ENCODE measurements at places on chromosomes 11 and 22.
A peak's percentile ranks its signal among the peaks of the same experiment; 100 is the strongest.

DNA sequence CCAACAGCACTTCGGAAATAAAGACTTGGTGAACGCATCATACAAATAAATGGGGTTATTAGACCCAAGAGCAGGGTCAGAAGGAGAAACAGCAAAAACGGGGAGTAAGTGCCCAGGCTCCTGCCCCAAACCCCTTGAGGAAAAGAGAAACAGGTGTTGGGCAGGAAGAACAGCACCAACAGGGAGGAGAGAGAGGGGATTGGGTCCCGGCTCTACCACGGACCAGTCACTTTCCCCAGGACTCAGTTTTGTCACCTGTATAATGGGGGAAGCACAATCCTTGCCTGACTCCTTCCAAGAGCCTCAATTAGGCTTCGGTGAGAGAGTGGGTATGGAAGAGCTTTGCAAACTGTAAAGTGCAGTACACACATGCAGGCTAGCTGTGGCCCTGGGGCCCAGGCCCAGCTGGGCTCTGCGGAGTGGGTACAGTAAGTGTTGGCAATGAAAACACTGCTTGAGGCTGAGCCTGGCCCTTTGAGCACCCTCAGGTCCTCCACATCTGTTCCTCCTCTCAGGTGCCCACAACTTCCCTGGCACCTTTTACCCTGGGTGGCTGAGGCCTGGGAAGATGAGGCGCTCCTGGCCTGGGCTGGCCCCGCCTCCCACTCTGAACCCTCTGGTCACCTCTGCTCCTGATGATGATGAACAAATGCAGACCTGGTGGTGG is 8.9 kb downstream of the SLC29A2 start:
- DNase-seq: peak; percentile 39

DNA sequence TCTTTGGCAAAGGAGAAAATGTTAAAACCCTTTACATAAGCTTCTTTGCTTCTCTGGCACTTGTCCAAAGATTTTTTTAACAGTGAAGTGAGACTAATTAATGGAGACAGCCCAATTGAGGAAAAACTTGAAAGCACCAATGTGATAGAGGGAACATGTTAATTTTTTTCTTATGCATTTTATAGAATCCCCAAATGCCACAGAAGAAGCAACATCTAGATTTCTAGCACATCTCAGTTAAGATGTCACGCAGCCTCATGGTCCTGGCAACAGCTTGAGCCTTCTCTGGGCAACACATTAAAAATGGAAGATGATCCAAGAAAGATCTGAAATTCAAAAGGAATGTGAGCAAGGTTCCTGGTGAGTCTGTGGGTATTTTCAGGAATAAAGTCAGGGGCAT is 48.5 kb downstream of the PACSIN2 start:
- no peak for DNase-seq

DNA sequence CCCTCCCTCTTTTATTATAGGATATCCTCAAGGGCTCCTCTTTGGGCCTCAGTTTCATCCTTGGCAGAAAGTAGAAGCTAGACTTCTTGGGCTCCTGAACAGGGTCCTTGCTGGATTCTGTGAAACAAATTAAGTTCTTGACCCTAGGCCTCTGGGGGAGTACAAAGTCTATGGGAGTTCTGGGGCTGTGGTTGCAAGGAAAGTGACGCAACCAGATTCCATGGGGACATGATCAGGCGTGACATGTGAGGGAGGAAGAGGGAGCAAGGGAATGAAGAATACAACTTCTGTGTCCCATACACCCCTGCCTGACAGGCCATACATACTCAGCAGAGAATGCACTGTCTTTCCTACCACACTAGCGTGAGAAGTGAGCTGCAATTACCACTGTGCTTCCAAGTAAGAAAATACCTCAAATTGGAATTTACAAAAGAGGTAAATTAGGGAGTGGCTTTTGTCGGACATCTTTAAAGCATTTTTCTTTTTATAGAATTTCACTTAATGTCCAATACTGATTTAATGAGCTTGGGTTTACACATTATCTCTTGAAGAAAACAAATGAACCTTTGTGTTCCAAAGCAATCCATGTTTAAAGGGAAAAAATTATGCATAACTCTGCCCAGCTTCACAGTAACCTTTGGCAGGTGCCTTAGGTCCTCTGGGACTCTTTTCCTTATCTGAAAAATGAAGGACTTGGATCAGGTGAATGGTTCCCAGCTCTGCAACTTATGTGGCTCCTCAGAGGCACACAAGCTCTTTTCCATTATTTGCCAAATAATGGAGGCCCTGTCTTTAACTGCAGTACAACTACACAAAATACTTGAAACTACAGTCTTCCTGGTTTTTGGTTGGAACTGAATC is 38.9 kb downstream of the LIMK2 start:
- DNase-seq: no peak

- DNase-seq: no peak
These were observed 8.0 kb upstream of the FERMT3 start for GRCh38 chr11:64198511-64198910.

DNA sequence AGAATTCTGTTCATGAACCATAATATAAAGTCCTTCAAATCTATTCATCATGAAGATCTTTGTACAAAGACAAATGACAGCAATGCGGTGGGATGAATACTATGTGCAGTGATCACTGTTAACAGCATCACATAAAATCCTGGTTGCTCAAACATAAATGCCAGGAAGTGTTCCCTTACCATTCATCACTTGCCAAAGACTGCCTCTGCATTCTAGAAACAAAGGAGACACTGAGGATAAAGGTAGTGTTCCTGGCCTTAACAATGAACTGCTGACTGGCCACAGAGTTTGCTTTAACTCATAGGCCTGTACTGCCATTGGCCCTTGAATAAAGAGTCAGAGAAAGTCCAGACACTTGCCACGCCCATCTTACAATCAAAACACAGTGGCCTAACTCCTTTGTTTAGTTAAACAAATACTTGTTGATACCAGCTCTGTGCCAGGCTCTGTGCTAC is 29.5 kb downstream of the C2CD3 start:
- DNase-seq: no peak

- DNase-seq: no peak
These were observed at the start of gene NEFH for GRCh38 chr22:29479417-29480261. Gene NEFH, plus strand, starts transcription at chr22:29480218. Its CDS starts 45 bp downstream, at chr22:29480263.

- DNase-seq: no peak
These were observed 41.8 kb upstream of the PRR5 start for GRCh38 chr22:44660051-44660830.

- DNase-seq: no peak
These were observed 68.6 kb downstream of the SYT9 start for GRCh38 chr11:7320306-7320705.

DNA sequence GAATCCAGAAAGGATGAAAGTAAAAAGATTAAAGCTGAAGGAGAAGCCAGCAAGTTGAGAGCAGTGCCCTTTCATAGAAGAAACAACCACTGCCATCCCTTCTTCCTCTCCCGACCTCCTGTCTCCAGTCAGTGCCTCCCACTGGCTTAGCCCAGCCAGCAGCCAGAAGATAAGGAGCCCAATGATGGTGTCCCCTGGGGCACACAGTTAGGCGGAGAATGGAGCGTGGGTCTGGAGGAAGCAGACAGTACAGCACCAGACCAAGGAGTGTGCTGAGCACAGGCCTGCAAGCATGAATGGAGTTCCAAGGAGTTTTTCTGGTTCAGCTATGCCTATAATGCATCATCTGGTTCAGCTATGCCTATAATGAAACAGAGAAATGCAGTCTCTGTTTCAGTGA is 54.3 kb upstream of the TNRC6B start:
- DNase-seq: no peak

GRCh38 chr22:20588843-20589581 is 81.6 kb downstream of the MED15 start:
- no peak for DNase-seq

DNA sequence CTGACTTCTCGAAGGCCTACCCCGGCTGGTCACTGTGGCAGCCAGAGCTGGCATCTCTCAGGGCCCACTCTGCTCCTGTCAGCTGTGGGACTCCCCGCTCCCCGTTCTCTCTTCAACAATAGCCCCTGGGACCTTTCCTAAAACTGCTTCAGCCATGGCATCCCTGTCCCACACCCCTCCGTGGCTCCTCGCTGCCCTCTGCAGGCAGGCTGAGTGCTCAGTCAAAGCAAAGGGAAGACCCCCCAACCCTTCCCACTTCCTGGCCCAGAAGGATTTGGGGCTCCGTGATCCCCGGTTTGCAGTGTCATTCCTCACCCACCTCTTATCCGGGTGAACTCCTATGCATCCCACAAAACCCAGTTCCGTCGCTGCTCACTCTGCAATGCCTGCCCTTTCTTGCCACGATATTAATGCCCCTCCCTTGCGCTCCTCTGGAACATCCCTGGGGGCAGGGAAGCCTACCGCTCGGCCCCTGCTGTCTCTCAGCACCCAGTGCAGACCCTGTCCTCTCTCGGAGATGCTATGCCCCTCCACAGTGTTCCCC is 1.6 kb upstream of the TH start:
- DNase-seq: no peak

GRCh38 chr11:33860926-33861325 is 30.9 kb downstream of the LMO2 start:
- DNase-seq: no peak

- DNase-seq: peak; percentile 29
These were observed 13.4 kb downstream of the DERL3 start for GRCh38 chr22:23825246-23825905.

DNA sequence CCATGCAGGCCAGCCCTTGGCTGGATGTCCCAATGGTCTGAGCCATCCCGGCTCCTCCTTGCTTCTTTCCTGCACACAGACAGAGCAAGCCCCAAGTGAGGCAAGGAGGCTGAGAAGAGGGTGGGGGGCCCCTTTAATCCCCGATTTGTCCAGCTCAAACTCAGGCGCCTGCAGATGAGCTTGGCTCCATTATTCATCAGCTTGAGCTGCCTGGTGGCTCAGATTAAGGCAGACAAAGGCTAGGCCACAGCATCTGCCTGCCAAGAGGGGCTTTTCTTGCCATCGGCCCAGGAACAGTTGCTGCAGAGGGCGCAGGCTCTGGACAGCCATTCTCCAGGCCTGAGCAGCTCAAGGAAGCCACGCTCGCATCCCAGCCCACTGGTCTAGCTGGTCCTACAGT is 35.4 kb downstream of the LMO1 start:
- DNase-seq: peak; percentile 45

DNA sequence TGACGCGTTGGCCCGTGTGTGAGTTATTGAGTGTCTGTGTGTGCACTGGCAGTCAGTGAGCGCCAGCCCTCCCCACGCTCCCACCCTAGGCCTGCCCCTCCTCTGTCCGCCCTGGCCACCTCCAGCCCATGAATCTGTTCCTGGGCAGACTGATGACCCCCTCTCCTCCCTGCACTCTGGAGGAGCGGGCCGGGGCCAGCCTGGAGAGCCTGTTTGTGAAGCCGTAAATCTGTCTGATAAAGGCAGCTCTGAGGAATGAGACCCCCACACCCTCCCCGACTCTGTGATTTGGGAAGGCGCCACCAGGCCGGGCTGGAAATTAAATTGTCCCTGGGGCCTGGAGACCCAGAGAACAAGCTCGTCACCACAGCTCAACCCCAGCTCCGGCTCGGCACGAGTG is 8.6 kb downstream of the TSSC4 start:
- DNase-seq: no peak

GRCh38 chr11:70460964-70461363 is 62.6 kb downstream of the CTTN start:
- DNase-seq: no peak

GRCh38 chr11:112477581-112478317 is 217.1 kb upstream of the PLET1 start:
- no peak for DNase-seq

GRCh38 chr11:17256512-17256911 is 20.0 kb upstream of the NUCB2 start:
- no peak for DNase-seq

- DNase-seq: peak; percentile 89
These were observed 700 bp upstream of the DEPDC5 start for GRCh38 chr22:31753005-31753633.

GRCh38 chr11:76835036-76835435 is 25.7 kb upstream of the ACER3 start:
- no peak for DNase-seq

GRCh38 chr11:124194293-124195188 is 11.4 kb downstream of the OR10D3 start:
- no peak for DNase-seq

- DNase-seq: no peak
These were observed 176.1 kb downstream of the LRRC4C start for GRCh38 chr11:41283191-41283930.

GRCh38 chr11:113626736-113627135 is 79.4 kb downstream of the TMPRSS5 start:
- no peak for DNase-seq

GRCh38 chr22:36398601-36399471 is 11.1 kb upstream of the MYH9 start:
- no peak for DNase-seq

GRCh38 chr11:69470793-69471728 is 10.4 kb upstream of the LINC01488 start:
- peak; percentile 54 for DNase-seq

DNA sequence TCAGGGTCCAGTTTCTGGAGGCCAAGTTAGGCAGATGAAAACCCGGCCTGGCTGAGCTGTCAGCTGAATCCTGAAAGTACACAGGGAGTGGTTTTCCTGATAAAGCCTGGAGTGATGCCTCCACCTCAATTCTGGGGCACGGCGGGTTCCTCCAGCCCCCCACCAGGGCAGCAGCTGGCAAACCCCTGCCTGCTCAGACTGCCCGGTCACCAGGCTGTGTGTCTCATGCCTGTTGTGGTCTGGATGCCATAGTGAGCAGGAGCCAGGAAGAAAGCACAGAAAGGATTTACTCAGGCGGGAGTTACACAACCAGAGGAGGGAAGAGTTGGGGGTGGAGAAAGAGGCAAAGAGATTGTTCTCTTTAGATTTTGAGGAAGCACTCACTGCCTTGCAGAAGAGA is 119.9 kb upstream of the RASSF10 start:
- DNase-seq: no peak

- DNase-seq: no peak
These were observed 1417.4 kb downstream of the TBC1D22A start for GRCh38 chr22:48179571-48180546.

GRCh38 chr11:17171916-17172315 is 35.9 kb downstream of the PIK3C2A start:
- DNase-seq: no peak

- DNase-seq: no peak
These were observed 154.5 kb upstream of the BLID start for GRCh38 chr11:122270535-122270934.

- DNase-seq: no peak
These were observed 8.1 kb upstream of the PANX2 start for GRCh38 chr22:50162391-50162956.

GRCh38 chr22:21009638-21010425 is 5.1 kb upstream of the P2RX6 start:
- DNase-seq: no peak

- no peak for DNase-seq
These were observed 11.6 kb upstream of the NXPE2 start for GRCh38 chr11:114666760-114667159.

DNA sequence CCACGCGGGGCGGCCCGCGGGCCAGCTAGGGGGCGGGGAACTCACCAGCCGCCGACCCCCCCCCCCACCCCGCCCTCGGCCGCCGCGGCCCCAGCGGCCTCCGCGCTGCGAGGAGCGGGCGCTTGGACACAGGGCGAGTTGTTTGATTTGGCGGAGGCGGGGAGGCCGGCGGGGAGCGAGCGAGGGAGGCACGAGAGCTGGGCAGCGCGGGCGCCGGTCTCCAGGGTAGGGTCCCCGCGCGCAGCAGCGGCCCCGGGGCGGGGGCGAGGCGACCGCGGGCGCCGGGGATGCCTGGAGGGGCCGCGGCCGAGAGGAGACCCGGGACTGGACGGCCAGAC is 64.4 kb downstream of the NAV2 start:
- no peak for DNase-seq

- no peak for DNase-seq
These were observed 370.2 kb upstream of the CHORDC1 start for GRCh38 chr11:90593099-90593498.

GRCh38 chr11:34754171-34754823 is 133.4 kb downstream of the EHF start:
- no peak for DNase-seq

- DNase-seq: no peak
These were observed 6.5 kb downstream of the RAB36 start for GRCh38 chr22:23151827-23152226.

Measured in spleen (tissue), 13 donors.